ENCODE measurements at places on chromosomes 2 and 18. TPM values are rescaled to one million over a fixed set of nuclear protein-coding genes. Genes with fewer than 3 reads are reported as not detected.

GRCh38 chr2:238975408-238975807 lies 127.5 kb downstream of the TWIST2 start:
- no peak for DNase-seq

- no peak for DNase-seq
Observed at GRCh38 chr18:22466608-22467395, 49.1 kb upstream of the CTAGE1 start.

GRCh38 chr18:24138789-24139616 lies at the start of gene CABYR:
Gene CABYR, plus strand, starts transcription at chr18:24139062. Its CDS starts 4,053 bp downstream, at chr18:24143115.
- DNase-seq = peak; percentile 48

DNA sequence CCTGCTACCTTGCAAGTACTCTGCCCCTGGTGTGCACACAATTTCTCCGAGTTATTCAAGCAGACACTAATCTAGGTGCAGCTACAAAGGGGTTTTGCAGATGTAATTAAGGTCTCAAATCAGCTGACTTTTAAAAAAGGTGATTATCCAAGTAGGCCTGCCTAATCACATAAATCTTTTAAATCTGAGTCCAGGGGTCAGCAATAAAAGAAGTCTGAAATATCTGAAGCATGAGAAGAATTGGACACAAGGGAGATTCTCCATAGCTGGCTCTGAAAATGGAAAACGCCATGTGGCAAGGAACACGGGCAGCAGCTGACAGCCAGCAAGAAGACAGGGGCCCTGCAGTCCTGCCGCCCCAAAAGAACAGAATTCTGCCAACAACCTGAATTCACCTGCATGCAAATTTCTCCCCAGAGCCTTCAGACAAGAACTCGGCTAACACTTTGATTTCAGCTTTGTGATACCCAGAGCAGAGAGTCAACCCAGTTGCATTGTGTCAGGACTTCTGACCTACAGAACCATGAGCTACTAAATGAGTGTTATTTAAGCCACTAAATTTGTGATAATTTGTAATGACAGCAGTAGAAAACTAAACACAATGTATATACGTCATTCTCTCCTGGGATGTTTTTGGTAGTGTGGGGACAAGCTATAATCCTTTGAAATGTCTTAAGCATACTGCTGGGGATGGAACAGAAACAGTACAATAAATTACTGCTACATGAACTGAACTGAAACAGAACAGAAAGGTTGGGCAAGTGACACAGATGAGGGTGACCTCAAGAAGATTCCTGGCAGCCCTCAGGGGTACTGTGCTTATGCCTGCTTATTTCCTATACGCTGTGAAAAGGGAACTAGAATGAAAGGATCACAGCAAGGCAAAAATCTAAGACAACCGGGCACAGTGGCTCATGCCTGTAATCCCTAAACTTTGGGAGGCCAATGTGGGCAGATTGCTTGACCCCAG lies 3.2 kb downstream of the INO80C start:
- no peak for DNase-seq

DNA sequence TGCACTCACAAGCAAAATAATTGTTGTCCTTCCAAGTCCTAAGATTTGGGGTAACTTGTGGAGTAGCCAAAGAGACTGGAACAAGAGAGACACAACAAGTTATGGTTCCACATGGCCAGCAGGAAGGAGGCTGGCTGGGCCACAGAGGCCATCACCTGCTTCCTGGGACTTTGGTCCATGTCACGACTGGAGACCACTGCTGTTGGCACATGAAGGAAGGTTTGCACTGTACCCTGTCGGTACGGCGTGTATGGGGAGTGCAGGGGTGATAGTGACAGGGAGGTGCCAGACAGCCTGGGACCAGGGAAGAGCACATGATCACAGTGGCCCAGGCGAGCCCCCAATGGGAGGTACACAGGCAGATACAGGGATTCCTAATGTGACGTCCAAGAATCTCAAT lies 15.5 kb downstream of the SLC66A2 start:
- no peak for DNase-seq

GRCh38 chr18:47427923-47428637 lies 176.6 kb upstream of the SKOR2 start:
- no peak for DNase-seq

Gene KDM3A
- total RNA-seq = 20.4 TPM

Gene AGXT
- total RNA-seq = not detected

Measured in LHCN-M2 (cell line).